ENCODE measurements at places on chromosomes 3 and 15.
A peak's percentile ranks its signal among the peaks of the same experiment; 100 is the strongest.

- no peak for DNase-seq
Observed at GRCh38 chr15:26634319-26634718, 138.5 kb downstream of the GABRB3 start.

- DNase-seq = no peak
Observed at GRCh38 chr15:35320158-35320780, 225.7 kb downstream of the DPH6 start.

DNA sequence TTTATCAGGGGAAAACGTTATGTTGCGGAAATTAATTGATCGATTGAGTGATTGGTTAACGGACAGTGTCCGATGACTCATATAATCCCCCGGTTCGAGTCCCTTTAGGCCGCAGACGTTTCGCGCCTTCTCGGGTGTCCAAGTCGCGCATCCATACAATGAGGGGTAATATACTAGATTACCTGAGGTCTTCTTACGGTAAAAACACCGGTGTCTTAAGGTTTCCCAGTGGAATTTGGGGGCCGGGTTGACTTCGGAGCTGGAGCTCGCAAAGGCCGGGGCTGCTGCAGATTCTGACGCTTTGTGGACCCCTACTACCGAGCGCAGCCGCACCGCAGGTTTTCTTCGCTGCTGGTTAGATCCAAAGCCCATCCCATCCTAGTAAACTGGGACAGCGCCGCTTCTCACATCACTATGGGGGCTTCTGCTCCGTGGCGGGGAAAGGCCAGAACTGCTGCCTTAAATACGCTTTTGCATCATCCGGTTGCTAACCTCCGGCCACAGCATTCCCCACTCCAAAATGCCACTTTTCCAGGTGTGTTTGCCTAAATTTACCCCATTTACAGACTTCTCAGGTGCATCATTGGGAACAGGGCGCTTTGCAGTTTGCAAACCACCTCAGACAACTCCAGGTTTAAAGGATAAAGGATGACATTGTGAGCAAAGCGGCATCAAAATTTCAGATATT lies 858 bp upstream of the SACM1L start:
- DNase-seq = peak; percentile 42

- DNase-seq = no peak
Observed at GRCh38 chr3:58608648-58609047, 31.5 kb upstream of the FAM107A start.

- DNase-seq = peak; percentile 86
Observed at GRCh38 chr3:13022348-13023234, 50.6 kb downstream of the IQSEC1 start.

- DNase-seq = peak; percentile 95
Observed at GRCh38 chr15:52021128-52021671, 2.2 kb downstream of the MAPK6 start.

DNA sequence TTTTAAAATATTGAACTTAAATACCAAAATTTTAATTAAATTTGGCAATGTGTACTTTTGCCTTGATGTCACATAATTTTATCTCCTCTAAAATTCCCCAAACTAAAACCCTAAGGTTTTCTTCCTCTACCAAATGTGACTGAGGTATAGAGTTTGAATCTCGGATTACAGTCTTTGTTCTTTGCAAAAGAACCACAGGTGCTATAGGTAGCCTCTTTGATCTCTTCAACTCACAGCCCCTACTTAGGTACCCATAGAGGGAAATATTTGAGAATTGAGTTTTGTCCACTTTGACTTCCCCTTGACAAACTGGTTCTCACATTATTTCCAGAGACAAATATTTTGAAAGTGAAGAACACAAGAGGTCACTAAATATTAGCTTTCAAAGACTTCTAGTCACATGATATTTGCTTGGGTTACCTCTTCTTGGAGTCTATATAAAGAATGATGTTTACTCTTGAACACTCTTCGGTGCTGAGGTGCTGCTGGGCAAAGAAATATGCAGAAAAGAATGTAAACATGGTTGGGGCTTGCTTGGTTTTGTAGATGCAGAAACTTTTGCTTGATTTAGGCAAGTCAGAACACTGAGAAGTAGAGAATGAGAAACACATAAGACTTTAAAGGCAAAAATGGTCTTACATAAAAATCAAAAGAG lies 120.8 kb upstream of the MCTP2 start:
- DNase-seq = peak; percentile 42

DNA sequence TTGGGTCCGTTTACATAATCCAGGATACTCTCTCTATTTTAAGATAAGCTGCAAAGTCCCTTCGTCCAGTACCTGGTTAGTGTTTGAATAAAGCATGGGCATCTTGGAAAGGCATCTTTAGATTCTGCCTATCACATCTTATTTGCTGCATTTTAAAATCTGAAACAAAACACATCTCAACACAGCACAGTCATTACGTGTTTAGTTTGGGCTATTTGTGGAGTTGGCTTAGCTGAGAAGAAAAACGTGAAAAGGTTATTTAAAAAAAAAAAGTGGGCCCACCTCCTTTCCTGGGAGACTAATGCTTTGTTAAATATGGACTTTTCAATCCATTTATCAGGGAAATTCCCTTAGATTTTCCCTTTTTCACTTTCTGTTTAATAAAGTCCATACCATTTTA lies 174.5 kb upstream of the WNT5A start:
- DNase-seq = no peak

DNA sequence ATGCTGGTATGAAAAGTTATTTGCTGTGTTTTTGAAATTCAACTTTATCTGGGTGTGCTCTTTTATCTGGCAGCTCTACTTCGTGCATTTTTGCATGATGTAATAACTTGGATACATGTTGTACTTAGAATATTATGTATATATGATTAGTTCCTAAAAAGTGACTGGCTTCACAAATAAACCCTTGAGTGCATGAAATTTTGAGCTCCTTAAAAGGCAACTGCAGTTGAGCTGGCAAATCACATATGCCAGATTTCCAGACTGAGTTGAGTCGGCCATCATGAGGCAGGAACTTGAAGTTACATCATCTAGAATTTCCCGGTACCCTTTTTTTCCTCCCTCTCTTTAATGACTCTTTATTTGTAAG lies 162.5 kb downstream of the FNDC3B start:
- DNase-seq = peak; percentile 93

GRCh38 chr3:80734920-80735319 lies 967.1 kb upstream of the ROBO1 start:
- no peak for DNase-seq

GRCh38 chr15:80970658-80971057 lies 19.0 kb downstream of the MESD start:
- DNase-seq = no peak

GRCh38 chr15:63495343-63495742 lies 9.1 kb upstream of the USP3 start:
- no peak for DNase-seq

DNA sequence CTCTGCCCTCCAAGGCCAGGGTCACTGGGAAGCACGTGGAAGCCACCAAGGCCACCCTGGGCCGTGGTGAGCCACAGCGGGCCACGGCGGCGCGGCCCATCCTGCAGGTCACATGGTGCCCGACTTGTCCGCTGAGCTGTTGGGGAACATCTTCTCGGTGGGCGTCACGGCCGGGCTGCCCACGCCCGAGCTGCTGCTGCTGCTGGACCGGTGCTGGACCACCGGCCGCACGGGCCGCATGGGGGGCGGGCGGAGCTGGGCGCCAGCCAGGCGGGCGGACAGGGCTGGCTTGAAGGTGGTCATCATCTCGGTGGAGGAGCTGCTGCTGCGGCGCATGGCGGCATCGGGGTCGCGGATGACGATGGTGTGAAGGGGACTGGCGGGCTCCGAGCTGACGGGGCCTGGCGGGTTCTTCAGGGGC lies 22.1 kb upstream of the RAD18 start:
- DNase-seq = no peak

DNA sequence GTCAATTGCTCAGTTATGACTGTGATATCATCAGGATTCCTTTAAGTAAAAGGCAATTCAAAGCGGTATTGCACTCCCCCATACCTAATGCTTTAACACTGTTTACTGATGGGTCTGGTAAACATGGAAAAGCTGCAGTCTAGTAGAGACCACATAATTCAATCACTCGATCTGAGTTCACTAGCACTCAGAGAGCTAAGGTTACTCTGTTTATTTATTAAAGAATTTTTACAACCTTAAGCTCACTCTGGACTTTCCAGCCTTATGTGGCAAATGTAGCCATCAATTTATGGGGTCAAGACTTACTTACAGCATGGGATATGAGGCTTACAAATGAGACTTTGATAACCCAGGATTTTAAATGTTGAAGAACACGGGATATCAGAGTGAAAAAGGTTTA lies 18.4 kb upstream of the CCR2 start:
- no peak for DNase-seq

DNA sequence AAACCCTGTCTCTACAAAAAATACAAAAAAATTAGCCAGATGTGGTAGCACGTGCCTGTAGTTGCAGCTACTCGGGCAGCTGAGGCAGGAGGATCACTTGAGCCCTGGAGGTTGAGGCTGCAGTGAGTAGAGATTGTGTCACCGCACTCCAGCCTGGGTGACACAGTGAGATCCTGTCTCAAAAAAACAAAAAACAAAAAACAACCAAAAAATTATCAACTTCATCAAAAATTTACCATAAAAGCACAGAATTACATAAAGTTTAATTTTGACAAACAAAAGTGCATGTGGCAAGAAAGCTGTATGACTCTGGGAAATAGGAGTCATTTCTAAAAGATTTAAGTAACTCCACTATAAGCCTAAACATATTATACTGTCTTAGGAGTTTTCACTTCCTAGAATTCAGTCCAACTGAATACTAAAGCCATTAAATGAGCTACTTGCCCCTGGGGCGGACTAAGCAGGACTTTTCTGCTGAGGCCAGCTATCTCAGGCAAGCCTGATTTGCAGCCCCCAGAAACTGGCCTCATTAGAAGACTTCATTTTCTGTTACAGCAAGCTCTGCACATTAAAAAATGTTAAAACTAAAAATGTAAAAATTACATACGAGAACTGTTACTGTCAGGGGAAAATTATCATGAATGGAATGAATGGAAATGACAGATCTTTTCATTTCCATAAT lies 23.0 kb downstream of the HSPBAP1 start:
- DNase-seq = no peak

DNA sequence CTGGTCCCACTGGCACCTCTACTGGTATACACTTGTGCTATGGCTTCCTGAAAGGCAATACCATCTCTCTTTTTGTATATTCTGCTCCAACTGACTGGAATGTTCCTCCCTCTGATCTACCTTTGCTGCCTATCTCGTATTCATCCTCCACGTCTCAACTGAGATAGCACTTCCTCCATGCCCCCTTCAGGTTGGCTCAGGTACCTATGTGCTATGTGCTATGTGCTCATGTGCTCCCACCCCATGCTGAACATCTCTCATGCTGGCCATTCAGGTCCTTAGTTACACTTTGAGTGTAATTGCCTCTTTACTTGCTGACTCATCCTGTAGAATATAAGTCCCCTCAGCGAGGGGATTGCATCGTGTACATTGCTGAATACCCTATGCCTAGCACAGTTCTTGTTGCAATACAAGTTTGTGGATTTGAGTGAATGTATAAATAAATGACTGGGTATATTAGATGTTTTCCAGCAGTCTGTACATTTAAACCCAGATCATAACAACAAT lies 156.9 kb downstream of the SOX2 start:
- DNase-seq = no peak

- no peak for DNase-seq
Observed at GRCh38 chr3:34090876-34091275, 292.4 kb downstream of the PDCD6IP start.

GRCh38 chr15:98003996-98004395 lies 43.5 kb downstream of the ARRDC4 start:
- DNase-seq = no peak

DNA sequence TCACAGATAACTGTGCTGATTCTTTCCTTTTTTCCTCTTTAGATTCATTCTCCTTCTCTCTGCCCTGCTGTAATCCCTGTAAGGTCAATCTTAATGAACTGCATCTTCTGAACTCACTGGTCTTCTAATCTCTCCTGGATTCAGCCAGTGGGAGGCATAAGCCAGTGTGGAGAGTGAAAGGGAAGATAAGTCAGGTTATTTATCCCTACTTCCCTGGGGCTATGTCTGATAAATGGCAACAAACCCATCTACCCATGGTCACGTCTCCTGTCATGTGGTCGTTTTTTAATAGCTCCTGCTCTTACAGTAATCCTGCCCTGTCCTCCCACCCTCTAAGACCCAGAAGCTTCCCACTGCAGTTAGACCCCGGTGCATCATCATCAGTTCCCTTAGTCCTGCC lies 199.6 kb upstream of the NAALADL2 start:
- DNase-seq = no peak

DNA sequence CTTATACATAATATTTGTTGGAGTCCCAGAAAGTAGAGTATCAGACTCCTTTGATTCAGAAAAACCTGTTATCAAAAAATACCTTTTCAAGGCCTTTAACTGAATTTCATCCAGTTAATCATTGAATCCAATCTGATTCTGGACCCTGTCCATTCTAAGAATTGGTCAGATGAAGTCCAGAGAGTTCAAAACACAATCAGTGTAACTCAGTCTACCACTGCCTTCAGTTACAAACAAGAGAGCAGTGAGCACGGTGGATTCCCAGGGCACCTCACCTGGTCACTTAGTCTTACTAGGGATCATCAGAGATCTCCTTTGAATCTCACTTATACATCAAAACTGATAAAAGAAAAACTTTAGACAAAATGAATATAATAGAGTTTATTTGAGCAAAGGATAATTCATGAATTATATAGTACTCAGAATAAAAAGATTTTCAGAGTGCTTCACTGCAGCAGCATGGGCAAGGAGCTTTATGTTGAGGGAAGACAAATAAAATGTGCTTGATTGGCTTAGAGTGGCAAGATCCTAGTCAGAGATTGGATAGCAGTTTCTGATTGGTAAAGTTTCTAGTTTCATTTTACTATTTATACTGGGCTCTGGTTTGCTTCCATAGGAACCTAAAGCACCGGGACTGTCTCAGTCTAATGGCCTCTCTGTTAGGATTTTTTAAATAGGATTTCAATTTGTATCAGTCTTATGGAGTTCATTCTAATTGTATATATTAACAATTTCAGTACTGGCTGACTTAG lies 474.9 kb upstream of the GOLIM4 start:
- no peak for DNase-seq

GRCh38 chr3:41307065-41307464 lies 107.8 kb downstream of the CTNNB1 start:
- DNase-seq = no peak

- no peak for DNase-seq
Observed at GRCh38 chr3:189982321-189982945, 138.3 kb downstream of the P3H2 start.

DNA sequence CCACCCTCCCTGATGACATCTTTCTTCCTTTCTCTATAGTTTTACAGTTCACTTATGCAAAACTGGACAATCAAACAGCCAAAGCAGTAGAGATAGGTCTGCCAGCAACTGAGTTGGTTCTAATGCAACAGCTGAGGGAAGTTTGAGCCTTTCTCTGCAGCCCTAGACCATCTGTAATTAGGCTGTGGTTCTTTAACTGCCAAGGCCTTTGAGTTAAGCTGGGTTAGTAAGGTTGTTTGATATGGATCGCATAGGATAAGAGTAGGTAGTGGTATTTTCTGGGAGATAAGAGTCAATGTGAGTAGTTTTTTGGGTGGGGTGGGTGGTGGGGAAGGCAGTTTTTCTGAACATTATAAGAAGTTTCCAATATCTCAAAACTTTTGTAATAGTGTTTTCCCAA lies 3.0 kb downstream of the RPL39L start:
- DNase-seq = no peak

GRCh38 chr3:150535204-150535603 lies 11.1 kb downstream of the SERP1 start:
- DNase-seq = no peak

GRCh38 chr3:145017959-145018358 lies 1046.3 kb downstream of the DIPK2A start:
- peak; percentile 13 for DNase-seq

GRCh38 chr3:136366289-136366688 lies 116.1 kb downstream of the PCCB start:
- DNase-seq = peak; percentile 61

- peak; percentile 51 for DNase-seq
Observed at GRCh38 chr3:67064105-67064504, 66.0 kb downstream of the KBTBD8 start.
